Glomerular endothelial cell (primary cell): ENCODE measurements at places on chromosomes 1 and 21. TPM values are rescaled to one million over a fixed set of nuclear protein-coding genes. Genes with fewer than 3 reads are reported as not detected.

FGR gene
- total RNA-seq: not detected in 2 replicates

CD84 gene
- total RNA-seq: not detected in 2 replicates

GRCh38 chr21:46027851-46028493 is 46.4 kb downstream of the COL6A1 start:
- no peak for DNase-seq

DNA sequence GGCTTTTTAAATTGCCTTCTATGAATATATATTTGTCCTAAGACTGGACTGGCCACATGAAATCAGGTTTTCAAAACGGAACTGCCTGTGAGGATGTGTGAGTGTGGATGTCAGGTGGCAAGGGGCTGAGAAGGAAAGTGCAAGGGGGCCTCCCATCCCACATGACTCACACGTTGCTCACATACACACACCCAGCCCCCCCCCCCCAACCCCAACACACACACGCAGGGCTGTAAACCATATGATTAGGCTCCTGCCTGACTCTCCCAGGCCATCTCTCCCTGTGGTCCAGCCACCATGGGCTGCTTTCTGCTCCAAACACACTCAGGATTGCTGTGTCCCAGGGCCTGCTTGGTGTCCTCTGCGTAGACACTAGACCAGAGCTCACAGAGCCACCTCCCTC is 22.4 kb downstream of the DEGS1 start:
- no peak for DNase-seq

DNA sequence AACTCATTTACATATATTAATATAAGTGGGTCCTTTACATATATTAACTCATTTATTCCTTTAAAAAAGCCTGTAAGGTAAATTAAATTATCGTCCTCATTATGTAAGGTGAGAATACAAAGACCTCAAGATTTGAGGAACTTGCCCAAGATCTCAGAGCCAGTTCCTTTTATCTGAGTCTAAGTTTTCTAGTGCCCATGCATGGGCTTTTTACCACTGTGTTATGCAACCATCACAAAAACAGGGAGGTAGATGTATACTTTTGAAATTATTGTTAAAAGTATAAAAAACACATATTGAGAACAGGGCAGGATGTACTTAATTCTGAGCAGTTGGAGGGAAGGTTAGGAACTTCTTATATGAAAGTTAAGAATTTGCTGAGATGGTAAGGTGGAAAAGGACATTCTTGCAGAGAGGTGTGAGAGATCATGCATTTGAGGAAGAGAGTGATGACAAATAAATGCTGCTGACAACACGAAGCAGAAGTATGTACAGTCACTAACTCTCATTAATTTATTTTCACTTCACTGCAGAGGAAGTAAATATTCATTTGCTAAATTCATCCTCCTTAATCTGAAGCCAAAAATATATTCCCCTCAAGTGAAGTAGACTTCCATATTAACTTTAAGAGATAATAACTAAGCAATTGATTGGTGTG is 28.9 kb upstream of the LYPLAL1 start:
- no peak for DNase-seq

DNA sequence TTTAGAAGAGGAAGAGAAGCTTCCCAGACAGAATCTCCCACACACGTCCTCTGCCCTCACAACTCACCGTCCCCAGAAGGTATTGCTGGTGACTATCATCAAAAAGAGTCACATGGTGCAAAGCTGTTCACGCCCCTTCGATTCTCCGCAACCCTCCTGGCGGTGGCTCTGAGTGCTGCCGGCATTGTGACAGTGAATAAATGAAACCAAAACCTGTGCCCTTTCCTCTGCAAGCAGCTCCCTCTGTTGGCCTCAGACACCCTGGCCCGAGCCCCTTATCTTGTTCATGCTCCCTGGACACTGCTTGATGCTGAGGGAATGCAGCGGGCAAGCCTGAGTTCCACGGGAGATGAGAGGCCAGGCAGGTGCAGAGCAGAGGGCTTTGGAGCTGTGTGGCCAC is 510.3 kb downstream of the NPHP4 start:
- no peak for DNase-seq

DNA sequence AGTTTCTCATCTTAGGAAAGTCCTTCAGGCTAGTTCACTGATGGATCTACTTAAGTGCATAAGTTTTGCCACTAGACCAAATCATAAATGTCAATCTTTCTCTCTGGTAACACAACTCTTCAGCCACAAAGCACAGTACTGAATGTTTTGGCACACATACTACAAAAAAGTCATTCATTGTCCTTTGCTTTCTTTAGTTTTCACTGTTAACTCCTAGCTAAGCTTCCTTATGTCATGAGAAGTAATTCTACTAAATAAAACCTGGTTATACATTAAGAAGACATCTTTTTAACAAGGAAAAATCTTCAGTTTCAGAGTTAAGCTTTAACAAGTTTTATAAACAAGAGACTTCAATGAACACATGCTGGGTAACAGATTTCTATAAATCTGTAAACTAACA is 379.2 kb upstream of the NFIA start:
- no peak for DNase-seq

GRCh38 chr21:32463889-32464300 is 51.4 kb downstream of the EVA1C start:
- DNase-seq: peak; percentile 94

- DNase-seq: no peak
Measured at GRCh38 chr1:109091078-109091838, 694 bp downstream of the TMEM167B start.
